ENCODE measurements at places on chromosomes 2 and 18.

- DNase-seq = no peak
Measured at GRCh38 chr18:62183578-62184195, 3.2 kb downstream of the PIGN start.

DNA sequence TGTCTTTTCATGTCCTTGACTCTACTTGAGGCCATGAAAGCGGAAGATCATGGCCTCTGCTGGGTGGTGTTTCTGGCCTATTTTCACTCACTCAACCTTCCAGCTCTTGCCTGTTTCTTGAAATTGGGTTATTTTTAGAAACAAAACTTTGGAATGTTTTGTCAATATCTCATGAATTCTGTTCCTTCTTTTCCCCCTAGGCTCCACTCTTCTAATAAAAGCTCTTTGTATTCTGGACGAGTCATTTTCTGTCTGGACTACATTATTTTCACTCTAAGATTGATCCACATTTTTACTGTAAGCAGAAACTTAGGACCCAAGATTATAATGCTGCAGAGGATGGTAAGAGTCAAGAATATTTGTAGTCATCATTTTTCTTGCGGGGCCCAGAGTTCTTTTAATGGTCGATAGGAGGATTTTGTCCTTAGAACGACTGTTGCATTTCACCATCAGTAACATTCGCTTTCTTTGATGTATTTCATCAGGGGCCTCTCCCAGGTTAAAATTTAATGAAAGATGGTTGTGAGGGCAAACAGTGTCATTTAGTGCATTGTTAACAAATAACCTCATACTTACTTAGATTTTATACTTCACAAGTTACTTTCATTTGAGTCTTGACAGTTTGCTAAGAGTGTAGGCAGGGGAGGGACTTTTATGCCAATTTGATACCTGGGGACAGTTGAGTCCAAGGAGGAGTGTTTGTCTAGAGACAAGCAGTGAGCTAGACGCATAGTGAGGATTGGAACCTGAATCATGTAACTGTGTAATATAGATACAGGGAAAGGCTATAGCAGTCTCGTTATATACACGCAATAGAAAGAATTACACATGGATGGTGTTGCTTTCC, 64.6 kb downstream of the TRPM8 start:
- DNase-seq = no peak

DNA sequence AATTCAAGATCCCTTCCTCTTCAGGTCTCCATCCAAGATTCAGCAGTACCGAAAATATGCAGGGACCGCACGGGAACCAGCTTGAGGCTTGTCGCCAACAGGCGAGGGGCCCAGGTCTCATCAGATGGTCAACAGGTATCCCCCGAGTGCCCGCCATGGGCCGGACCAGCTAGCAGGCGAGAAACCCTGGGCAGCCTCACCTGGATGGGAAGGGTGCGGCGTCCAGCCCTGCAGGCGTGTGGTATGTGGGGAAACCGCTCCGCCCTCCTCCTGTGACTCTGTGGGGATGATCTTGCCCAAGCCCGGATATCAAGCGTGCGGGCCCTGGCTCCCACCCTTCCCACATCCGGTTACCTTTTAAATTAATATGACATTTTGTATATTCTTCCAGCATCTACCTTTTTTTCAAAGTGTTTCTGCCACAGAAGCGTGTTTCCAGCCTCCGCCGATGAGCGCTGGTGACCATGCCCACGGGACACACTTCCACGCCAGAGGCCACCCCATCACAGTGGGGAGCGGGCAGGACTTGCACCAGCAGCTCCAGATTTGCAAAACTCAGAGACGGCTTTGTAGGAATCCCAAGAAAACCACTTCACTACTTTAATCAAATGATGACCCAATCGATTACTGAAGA, 33.2 kb downstream of the ZNF516 start:
- DNase-seq = no peak

DNA sequence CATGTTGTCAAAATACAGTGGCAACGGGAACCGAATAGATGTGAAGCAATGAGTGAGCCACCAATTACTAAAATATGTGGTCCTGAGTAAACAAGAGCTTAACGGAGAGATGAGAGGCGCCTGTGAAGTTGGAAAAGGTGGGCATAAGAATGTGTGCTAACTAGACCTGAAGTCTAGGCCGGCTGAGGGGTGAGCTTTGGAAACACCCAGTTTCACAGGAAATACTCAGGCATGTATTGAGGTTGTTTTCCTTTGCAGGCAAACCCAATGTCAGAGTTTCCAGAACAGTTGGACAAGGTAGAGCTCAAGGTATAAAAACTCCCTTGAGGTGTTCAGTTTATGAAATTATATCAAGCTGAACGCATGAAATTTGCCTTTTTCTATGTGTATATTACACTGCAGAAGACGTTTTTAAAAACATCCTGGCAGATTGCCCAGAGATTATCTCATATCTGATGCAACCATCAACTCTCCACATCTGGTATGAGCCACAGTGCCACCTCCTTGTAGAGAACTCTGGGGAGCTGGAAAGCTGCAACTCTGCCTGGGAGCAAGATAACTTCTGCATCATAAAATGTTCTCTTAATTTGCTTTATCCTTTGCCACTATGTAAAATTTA, 3.9 kb upstream of the WDSUB1 start:
- DNase-seq = no peak

DNA sequence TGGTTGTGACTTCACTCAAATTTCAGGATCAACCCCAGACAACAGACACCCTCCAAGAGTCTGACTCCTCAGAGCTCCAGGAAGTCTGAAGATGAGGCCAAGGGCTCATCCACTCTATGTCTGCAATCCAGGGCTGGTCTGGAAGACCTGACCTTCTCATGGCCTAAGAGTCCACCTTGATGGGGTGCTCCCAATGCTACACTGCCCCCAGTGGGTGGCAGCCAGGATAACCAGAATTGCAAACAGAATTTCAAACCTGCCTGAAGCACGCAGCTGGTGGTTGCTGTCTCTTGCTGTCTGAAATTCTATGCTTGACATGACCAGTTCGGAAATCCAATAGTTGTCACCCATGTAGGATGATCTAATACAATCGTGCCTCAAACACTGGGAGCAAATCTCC, 96.0 kb downstream of the UXS1 start:
- DNase-seq = no peak
